ENCODE measurements at places on chromosomes 1 and 21.

- DNase-seq = no peak
Observed at GRCh38 chr1:243837907-243838535, 12.0 kb downstream of the AKT3 start.

GRCh38 chr1:102837551-102837950 is 270.8 kb downstream of the COL11A1 start:
- no peak for DNase-seq

DNA sequence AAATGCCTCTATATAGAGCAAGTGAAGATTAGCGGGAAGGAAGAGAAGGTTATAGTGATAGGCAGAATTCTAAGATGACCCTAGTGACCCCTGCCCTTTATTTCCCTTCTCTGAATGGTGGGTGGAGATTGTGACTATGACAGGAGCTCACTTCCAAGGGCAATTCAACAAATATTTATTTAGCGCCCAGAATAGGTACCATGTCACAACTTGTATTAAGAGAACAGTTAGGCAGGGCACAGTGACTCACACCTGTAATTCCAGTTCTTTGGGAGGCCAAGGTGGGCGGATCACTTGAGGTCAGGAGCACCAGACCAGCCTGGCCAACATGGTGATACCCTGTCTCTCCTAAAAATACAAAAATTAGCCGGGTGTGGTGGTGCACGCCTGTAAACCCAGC is 236.0 kb upstream of the POGK start:
- no peak for DNase-seq

DNA sequence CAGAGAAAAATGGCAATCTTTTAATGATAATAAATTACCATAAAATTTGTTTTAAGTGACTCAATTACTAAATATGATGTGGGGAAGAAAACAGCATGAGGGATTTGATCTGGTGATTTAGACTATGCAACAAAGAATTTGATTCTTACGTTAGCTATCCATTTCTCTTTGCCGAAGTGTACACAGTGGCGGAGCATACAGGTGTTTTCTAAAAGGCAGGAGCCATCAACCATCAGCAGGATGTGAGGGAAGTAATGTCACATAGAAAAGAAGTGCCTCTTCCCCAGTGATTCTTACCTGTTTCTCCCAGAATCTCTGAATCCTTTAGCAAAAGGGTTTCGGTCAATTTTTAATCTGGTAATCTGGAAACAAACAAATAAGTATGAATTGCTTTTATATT is 74.3 kb downstream of the TBX15 start:
- no peak for DNase-seq

DNA sequence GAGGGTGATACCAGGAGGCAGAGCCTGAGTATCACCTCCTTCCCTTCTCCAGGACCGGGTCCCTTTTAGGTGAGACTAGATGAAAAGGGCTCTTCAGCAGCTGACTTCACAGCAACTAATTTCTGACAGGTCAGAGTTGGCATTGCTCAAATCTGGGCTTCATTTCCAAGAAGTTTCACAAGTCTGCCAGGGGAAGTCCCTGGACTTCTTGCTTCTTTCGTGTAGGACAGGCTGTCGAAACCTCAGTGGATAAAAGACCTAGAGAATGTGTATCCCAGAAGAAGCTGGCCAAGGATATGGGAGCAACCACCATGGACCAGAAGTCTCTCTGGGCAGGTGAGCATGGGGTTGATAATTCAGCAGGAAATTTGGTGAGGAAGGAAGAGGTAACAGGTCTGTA is at the start of gene CHI3L2:
Gene CHI3L2 (plus strand): TSS at position 280 of the 400 bp plus-strand sequence. CDS start 17 bp downstream, at position 297.
- no peak for DNase-seq

DNA sequence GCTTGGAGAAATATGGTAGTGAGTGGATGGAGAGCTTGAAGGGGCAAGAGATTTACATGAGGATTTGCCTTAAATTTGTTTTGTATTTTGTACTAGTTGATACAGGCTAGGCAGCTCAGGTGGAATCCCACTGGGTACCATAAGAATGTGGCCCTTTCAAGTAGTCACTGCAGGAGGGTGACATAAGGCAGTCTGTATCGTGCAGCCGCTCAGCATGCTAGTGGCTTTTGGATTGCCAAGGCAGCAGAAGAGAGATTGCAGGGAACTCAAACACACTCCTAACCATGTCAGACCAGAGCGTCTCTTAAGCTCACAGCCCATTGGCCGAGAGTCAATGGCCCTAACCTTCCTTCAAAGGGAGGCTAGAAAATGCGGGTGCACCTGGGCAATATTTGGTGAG is 420.0 kb downstream of the ADGRL2 start:
- no peak for DNase-seq

- no peak for DNase-seq
Observed at GRCh38 chr1:15174615-15174983, 21.1 kb downstream of the TMEM51 start.

GRCh38 chr1:105793536-105794146 is 1262.8 kb upstream of the PRMT6 start:
- DNase-seq = no peak

GRCh38 chr1:207030522-207031009 is 2.0 kb downstream of the C1orf116 start:
- DNase-seq = no peak

- DNase-seq = no peak
Observed at GRCh38 chr1:206947255-206947654, 989 bp upstream of the PIGR start.

DNA sequence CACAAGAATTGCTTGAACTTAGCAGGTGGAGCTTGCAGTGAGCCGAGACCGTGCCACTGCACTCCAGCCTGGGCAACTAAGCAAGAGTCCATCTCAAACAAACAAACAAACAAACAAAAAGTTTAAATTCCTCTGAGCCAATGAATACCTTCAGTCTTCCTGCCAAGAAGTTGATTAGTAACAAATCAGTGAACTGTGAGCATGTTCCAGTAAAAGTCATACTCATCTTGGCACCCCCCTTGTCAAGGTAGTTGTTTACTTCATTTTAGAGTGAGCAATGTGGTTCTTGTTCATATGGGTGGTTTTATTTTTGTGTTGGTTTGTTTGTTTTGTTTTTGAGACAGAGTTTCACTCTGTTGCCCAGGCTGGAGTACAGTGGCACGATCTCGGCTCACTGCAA is 18.0 kb upstream of the SLC2A7 start:
- DNase-seq = no peak

DNA sequence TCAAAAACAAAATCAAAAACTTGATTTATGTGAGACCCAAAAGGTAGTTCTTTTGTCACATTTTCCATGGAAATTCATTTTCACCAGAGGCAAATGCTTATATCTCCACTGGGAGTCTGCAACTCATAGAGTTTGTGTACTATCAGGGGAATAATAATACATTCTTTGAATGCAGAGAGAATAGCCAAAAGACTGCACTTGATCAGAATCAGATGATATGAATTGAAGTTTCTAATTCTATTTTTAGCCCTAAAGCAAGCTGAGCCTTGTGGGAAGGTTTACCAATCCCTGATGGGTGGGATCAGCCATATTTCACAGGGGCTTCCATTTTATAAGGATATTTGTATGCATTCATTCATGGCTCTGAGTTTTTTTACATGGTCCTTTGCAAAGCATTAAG is 49.6 kb downstream of the TSEN15 start:
- no peak for DNase-seq

GRCh38 chr21:16071092-16071491 is 341.3 kb downstream of the USP25 start:
- no peak for DNase-seq

All from central memory CD8-positive, alpha-beta T cell (primary cell).